ENCODE measurements at places on chromosomes 7 and 10. TPM values are rescaled to one million over a fixed set of nuclear protein-coding genes. Genes with fewer than 3 reads are reported as not detected.

Gene MMP21
- total RNA-seq, result 0.11 TPM

Gene INSYN2A
- total RNA-seq, result not detected

Gene CFAP46
- not detected for total RNA-seq

Gene NKX2-3
- not detected for total RNA-seq

GRCh38 chr10:94232711-94233383 lies 129.9 kb downstream of the NOC3L start:
- H3K4me1 ChIP-seq, result no peaks in the 10 kb centered on the region
- no peak overlapping the region for H3K4me3 ChIP-seq
- no peaks in the 10 kb centered on the region for H3K27me3 ChIP-seq
- no peak overlapping the region for H3K27ac ChIP-seq

- DNase-seq, result no peak
- no peaks in the 10 kb centered on the region for H3K27me3 ChIP-seq
- H3K4me3 ChIP-seq, result no peak overlapping the region
- H3K36me3 ChIP-seq, result peaks cover 7% of the 10 kb centered on the region
- no peak overlapping the region for H3K27ac ChIP-seq
These were observed 44.8 kb downstream of the TNPO3 start for GRCh38 chr7:129010075-129010474.

DNA sequence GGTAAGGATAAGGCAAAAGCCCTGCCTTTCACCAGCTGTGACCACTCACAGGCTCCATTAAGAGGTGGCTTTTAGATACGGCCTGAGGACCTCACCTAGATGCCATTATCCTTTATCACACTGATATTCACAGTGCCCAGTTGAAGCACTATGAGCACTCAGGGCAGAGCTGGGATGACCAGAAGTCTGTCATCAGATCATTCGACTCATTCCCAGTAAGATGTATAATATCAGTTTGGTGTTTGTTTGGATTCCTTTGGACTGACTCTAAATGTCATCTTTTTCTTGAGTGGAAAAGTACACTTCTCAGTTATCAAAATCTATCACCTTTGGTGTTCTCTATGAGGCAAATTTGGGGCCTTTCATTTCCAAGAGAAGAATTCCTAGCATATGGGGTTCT lies 18.7 kb downstream of the CCDC136 start:
- H3K27ac ChIP-seq, result no peak overlapping the region
- no peak overlapping the region for H3K4me3 ChIP-seq
- H3K27me3 ChIP-seq, result no peaks in the 10 kb centered on the region
- no peaks in the 10 kb centered on the region for H3K36me3 ChIP-seq
- no peaks in the 10 kb centered on the region for H3K4me1 ChIP-seq

- no peaks in the 10 kb centered on the region for H3K36me3 ChIP-seq
- no peak overlapping the region for H3K27ac ChIP-seq
- no peak overlapping the region for H3K4me3 ChIP-seq
- H3K4me1 ChIP-seq, result peaks cover 5% of the 10 kb centered on the region
- DNase-seq, result peak; percentile 22
- H3K27me3 ChIP-seq, result no peaks in the 10 kb centered on the region
These were observed 4.9 kb upstream of the SCD start for GRCh38 chr10:100341953-100342626.

DNA sequence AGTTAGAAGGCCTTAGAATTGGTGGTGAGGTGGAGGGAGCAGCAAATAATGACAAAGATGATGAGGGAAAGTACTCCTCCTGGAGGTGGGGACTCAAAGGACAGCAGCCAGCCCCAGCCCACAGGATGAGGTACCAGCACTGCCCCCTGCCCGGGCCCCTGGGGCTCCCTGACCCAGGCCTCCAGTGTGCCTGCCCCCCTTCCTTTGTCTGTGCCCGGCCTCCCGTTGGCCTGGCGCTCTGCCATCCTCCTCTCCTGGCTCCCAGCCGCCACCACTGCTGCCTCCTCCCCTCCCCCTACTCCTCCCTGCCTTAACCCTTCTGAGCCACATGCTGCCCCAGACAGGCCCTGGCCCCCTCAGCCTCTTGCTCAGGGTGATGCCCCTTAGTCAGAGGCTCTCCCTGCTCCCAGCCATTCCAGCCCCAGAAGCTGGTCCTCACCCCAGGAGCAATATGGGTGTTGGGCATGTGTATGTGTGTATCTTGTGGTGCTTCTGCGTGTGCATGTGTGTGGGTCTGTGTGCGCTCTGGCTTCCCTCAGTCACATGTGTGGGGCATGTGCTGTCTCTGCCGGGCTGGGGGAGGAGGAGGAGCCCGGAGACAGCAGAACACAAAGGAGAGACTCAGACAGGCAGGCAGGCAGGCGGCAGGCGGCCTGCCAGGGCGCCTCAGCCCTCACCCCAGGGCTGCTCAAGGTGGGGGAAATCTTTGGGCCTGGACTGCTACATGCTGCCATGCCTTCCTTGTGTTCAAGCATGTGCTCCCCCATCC lies 2.6 kb downstream of the LDB1 start:
- DNase-seq, result peak; percentile 51
- no peaks in the 10 kb centered on the region for H3K36me3 ChIP-seq
- peaks cover 76% of the 10 kb centered on the region for H3K4me1 ChIP-seq
- H3K4me3 ChIP-seq, result peak overlapping the region; percentile 82

Data from CD8-positive, alpha-beta memory T cell (primary cell).